ENCODE measurements at places on chromosomes 6 and 20.
A peak's percentile ranks its signal among the peaks of the same experiment; 100 is the strongest.

GRCh38 chr6:145312481-145312880, 422.8 kb downstream of the EPM2A start:
- no peak for DNase-seq

GRCh38 chr6:52326540-52327364, 35.2 kb upstream of the PAQR8 start:
- DNase-seq = no peak

DNA sequence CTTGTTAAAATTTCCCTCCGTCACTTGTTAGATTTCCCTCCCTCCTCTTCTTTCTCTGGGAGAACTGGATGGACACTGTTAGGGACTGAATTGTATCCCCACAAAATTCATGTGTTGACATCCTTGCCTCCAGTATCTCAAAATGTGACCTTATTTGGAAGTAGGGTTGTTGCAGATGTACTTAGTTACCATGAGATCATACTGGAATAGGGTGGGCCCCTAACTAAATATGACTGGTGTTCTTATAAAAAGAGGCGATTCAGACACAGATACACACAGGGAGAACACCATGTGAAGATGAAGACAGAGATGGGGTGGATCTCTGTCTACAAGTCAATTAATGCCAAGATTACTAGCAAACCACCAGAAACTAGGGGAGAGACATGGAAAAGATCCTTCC, 139.5 kb downstream of the ALDH8A1 start:
- no peak for DNase-seq

GRCh38 chr6:10534419-10534762, 13.2 kb downstream of the GCNT2 start:
- DNase-seq = no peak

GRCh38 chr6:5278047-5278446, 16.7 kb downstream of the FARS2 start:
- DNase-seq = no peak

DNA sequence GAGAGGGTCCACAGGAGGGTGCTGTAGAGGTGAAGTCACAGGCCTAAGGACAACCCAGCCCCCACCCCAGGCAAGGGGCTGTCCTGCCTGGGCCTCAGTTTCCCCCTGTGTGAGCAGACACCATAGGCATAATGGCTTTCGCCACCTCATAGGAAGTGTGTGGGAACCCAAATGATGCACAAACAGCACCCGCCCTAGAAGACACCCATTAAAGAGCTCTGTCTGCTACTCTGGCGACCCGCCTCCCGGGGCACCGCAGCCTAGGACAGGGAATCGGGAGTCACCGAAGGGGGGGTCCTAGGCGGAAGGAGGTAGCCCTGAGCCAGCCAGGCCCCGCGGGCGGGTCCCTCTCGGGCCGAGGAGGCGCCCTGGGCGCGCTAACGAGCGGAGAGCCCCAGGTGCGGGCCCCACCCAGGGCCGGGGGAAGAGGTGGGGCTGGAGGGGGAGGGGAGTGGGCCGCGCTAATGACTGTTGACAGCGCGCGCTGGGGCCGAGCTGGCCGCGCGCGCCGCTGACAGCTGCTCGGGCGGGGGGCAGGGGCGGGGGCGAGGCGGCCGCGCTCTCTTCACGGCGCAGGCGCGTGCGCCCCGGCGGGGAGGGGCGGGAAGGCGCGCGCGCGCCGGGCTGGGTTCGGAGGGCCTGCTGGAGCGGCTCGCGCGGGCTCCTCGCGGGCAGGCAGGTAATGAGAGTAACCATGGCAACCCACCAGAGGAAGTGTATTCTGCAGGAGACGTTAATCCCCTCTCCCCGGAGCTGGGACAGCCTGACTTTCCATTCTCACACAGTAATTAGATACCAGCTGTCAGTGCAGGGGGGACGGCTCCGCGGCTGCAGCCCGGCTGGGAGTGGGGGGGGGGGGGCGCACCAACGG, 48.9 kb downstream of the NOL4L start:
- DNase-seq = peak; percentile 82

DNA sequence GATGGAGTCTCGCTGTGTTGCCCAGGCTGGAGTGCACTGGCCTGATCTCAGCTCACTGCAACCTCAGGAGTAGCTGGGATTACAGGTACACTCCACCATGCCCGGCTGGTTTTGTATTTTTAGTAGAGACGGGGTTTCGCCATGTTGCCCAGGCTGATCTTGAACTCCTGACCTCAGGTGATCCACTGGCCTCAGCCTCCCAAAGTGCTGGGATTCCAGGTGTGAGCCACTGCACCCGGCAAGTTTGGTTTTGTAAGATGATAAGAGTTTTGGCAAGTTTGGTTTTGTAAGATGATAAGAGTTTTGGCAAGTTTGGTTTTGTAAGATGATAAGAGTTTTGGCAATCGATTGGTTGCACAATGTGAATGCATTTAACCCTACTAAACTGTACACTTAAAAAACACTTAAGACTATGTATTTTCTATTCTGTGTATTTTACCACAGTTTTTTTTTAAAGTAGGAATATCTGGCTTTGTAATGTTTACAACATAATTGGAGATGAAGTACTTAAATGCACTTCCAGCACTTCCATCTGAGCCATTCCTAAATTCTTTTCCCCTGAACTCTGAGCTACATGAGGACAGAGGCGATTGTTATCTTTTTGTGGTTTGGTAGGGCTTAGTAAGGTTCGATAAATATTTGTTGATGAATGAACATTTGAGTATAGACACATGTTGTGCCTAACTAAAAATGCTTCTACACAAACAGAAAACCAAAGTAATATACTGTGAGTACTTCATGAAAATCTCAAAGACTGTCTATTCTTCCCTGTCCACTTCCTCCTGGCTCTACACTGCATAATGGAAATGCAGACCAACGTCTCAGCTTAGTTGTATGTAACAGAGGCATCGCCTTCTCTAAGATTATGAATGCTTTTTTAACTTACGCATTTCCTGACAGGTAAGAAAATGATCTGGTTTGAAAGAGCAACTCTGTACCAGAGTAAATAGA, 18.8 kb downstream of the SAMHD1 start:
- no peak for DNase-seq
